ENCODE measurements at places on chromosomes 4 and X. TPM values are rescaled to one million over a fixed set of nuclear protein-coding genes. Genes with fewer than 3 reads are reported as not detected.
A peak's percentile ranks its signal among the peaks of the same experiment; 100 is the strongest.

DNA sequence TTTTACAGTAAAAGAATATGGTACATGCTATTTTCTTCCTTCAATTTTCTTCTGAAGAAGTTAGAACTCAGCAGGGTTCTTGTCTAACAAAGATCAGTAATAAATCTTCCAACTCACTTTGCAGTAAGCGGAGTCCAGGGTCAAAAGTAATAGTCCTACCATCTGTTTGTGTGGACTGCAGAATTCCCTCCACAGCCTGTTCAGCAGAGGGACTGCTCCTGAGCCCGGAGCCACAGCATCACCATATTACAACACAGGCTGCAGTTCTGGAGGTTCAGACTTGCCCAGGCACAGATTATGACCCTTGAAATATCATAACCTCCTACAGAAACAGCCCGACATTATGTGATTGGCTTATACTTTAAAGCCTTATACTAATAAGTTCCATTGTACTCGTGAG, 10.3 kb downstream of the FHDC1 start:
- no peak for DNase-seq

Gene CPE
- 22.9 TPM for total RNA-seq

Gene VBP1
- 13.9 TPM for total RNA-seq

Gene SCD5
- 21.9 TPM for total RNA-seq

Gene ADH1B
- total RNA-seq: 100 TPM

DNA sequence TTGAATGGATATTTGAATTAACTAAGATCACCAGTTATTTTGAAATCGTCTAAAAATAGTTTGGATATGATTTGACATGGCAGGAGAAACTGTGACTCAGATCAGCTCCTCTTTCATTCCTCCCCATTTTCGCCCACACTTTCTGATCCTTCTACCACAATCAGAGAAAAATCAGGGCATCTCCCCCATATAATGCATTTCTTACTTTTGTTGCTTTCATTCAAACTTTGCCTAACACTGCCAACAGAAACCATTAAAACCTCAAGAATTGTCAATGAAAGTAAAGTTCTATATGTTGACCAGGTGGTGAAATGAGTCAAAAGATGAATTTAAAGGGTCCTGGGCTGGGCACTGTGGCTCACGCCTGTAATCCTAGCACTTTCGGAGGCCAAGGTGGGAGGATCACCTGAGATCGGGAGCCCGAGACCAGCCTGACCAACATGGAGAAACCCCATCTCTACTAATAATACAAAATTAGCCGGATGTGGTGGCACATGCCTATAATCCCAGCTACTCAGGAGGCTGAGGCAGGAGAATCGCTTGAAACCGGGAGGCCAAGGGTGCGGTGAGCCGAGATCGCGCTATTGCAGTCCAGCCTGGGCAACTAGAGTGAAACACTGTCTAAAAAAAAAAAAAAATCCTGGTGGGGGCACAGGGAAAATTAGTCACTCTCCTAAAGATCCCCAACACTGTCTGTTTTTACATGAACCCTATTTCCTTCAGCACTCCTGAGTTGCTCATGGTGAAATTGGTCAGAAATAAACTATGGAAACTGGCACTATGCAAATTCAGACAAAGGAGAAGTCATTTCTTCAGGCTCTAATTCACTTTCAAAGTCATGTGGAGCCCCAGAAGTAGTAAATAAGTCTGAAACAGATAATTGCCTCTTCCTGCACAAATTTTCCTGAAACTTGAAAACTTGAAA, 122.8 kb upstream of the NOCT start:
- DNase-seq: no peak

GRCh38 chr4:5809216-5809776, 83.6 kb downstream of the CRMP1 start:
- no peak for DNase-seq

DNA sequence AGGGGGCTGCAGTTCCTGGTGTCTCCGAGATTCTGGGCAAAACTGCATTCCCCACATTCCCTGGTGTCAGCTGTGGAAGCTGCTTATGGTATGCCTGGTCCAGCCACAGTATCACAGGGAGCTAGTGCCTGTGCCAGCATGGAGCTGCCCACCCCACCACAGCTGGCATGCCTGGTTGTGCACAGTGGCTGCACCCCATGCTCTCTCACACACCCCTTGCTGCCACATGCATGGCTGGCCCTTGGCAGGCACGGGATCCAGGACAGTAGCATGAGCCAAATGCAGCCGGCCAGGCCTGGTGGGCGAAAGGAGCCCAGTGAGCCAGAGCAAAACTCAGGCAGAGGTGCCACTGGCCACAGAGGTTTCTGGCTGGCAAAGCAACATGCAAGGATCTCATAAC, 418.0 kb upstream of the SPOCK3 start:
- DNase-seq: peak; percentile 34

- no peak for DNase-seq
Measured at GRCh38 chr4:184636897-184637296, 12.3 kb downstream of the CASP3 start.

Gene SULT1E1
- total RNA-seq: not detected

Gene TMEM31
- total RNA-seq: not detected

Gene PTPN13
- total RNA-seq: 7.6 TPM

DNA sequence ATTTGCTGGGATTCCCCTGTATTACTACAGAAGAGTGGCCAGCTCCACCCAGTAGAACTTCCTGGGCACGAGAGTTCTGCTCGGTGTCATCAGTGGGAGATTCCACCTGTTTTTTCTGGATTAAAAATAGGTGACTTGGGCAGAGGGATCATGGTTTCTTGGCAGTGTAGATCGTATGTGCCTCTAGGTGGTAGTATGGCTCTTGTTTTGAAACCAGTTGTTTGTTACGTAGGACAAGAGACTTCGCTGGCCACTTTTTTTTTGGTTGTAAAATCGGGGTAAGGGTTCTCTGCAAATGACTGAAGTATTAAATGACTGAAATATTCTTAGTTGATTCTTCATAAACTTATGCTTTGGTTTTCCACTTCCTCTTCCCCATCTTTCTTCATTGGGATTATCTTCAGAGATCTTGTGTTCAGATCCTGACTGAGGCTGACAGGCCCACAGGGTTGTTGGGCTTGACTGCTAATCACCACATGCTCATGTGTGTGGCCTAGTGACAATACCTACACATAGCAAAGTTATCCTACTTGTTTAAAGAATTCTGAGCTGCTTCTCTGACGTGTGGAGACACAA, 43.8 kb upstream of the WDR1 start:
- no peak for DNase-seq

Gene TMSB15C
- total RNA-seq: 0.78 TPM

DNA sequence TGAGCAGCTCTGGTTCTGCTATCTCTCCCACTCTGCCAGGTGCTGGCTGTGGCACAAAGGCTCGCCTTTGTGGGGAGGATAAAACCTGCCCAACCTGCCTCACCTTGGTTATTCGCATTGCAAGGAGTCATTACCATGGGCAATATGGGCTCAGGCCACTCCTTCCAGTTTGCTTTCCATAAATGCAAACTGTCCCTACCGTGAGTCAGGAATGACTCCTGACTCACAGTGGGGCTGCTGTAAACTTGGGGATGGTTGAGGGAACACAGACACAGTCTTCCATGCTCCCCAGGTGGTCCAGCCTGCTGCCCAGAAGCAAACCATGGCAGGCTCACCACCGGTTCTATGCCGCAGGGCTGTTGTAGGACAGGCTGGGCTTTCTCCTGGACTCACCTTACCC, 36.1 kb downstream of the COQ2 start:
- no peak for DNase-seq

DNA sequence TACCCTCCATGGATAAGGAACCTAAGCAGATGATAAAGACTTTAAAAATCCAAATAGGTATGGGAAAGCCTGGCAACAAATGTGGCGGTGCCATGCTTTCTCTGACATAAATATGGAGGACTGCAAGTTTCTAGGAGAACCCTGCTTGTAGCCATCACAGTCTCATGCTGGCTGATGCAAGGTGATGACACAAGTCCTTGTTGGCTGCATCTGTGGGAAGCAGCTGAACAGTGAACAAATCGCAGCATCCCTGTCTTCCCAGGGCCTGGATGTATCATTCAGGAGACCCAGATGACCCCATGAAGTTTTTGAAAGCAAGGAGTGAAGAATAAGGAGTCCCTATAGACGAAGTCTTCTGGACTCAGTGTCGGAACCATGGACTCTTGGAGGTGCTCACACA, 234.4 kb upstream of the HS3ST1 start:
- DNase-seq: no peak

GRCh38 chrX:87664381-87664780, 146.8 kb downstream of the KLHL4 start:
- DNase-seq: no peak

GRCh38 chrX:26918631-26919030, 544.5 kb downstream of the PPP4R3C start:
- no peak for DNase-seq

GRCh38 chr4:112321776-112322684, 24.9 kb downstream of the ALPK1 start:
- peak; percentile 51 for DNase-seq

DNA sequence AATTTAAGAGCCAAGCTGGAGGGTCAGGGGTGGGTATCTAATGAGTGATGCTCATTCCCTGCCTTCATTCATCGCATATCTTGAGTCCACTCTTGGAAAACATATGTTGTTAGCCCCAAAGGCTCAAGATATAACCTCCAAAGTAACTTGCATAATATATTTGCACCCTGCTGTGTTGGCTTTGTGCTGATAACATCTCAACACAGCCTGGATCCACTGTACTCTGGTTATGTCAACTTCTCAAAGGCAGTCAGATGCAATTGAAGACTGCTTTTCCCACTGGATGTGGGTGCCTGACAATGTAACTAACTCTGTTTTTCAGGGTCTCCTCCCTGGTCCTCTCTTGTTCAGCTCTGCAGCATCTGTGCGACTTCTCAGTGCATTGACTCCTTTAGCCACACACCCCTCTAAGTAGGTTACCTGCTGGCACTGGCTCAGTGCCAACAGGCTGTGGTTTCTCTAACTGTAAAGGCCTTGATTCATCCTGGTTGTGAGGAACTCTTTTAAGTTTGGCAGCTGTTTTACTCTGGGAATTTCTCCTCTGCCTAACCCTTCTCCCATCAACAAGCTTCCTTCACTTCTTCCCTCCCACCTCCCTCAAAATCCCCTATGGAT, 28.1 kb downstream of the SLC16A2 start:
- peak; percentile 64 for DNase-seq

Gene MAGEA2B
- total RNA-seq: not detected

Gene RIBC1
- 0.31 TPM for total RNA-seq

Gene OTOP1
- not detected for total RNA-seq

Gene NSD2
- 23.2 TPM for total RNA-seq

GRCh38 chr4:94931626-94932025, 173.9 kb downstream of the BMPR1B start:
- no peak for DNase-seq

Gene SOX3
- total RNA-seq: not detected

GRCh38 chr4:113962016-113962347, 17.5 kb downstream of the ARSJ start:
- DNase-seq: no peak

GRCh38 chrX:10938365-10938923, 172.7 kb upstream of the HCCS start:
- no peak for DNase-seq

Gene ETFDH
- total RNA-seq: 13.2 TPM

Gene LGI2
- total RNA-seq: 0.22 TPM

DNA sequence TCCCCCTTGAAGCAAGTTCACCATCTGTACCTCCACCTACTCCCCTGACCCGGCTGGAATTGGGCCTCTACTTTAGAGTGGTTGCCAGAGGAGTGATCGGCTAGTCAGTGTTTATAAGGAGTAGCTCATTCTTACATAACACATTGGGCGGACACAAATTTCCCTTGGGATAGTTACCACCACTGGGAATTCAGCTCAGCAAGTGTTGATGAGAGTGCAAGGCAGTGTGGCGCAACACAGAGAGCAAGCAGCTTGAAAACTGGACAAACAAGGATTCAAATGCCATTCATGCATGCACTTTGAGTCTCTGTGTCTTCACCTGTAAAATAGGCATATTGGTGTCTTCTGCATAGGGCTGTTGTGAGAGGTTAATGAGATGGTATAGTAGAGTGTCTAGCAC, 92.7 kb downstream of the STK32B start:
- no peak for DNase-seq

Gene CSAG1
- not detected for total RNA-seq

DNA sequence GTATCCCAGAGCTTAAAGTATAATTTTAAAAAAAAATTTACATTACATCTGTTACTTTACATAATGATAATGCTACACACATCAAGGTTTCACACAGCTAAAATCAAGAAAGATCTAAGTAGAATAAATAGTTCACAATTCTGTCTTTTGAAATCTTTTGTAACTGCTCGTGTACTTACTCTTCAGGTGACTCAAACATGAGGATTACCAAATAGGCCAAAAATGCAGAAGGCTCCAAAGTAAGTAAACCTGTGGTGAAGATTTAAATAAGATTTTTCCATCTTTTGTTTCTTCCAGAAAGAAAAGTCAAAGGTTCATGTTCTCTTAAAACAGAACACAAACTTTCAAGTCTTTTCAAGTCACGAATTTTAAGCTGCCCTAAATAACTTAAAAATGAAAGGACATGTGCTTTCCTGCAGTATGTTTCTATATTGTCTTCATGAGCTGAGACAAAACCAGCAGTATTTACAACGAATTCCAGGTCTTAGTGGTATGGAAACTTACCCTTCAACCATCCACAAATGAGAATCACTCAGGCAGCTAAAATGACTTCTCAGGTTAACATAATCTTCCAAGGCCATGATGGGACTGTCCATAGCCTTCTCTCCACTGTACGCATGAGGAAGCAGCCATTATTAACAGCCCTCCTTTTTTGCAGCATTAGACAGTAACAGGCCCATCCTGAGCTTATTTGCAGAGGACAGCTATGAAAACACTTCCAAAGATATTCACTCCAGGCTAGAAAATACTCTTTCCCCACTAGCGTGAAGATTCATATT, 172.8 kb upstream of the EDNRA start:
- no peak for DNase-seq

Gene HTRA3
- total RNA-seq: 1.8 TPM

Gene BEND4
- total RNA-seq: not detected

Gene NSDHL
- total RNA-seq: 6.6 TPM

- DNase-seq: no peak
Measured at GRCh38 chr4:22410645-22411247, 105.1 kb downstream of the ADGRA3 start.

Gene EPHA5
- total RNA-seq: not detected

GRCh38 chrX:69807400-69807799, 191.5 kb downstream of the EDA start:
- no peak for DNase-seq

All from pancreas (tissue), 10 donors.